ENCODE measurements at places on chromosomes 13 and 19. TPM values are rescaled to one million over a fixed set of nuclear protein-coding genes. Genes with fewer than 3 reads are reported as not detected.

DNA sequence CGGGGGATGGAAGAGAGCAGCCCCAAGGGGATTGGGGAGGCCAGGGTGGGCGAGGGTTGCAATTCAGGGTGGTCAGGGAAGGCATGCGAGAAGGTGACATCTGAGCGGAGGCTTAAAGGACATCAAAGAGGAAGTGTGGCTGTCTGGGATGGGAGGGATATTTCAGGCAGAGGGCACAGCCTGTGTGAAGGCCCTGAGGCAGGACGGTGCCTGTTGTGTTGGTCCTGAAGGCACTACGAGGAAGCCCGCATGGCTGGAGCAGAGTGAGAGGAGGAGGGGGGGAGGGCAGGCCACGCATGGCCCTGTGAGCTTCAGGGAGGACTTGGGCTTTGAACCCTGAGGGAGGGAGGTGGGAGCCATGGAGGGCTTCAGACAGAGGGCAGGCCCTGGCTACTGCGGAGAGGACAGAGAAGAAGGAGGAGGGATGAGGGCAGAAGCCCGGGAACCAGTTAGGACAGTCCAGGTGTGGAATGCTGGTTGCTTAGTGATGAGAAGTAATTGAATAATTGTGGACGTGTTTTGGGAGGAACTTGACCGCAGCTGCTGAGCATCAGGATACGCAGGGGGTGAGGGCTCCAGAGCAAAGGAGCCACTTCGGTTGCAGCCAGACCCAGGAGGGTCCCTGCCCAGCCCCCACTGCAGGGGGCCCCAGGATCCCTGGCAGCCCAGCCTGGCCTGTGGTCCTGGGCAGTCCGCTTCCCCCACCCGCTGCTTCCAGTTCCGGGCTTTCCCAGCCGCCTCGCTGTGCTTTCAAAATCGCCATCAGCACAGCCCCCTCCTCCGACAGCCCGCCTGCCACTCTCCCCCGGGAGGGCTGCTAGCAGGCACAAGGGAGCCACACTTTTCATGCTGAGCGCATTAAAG is 6.2 kb downstream of the TLE6 start:
- ATAC-seq, result peak; percentile 65

DNA sequence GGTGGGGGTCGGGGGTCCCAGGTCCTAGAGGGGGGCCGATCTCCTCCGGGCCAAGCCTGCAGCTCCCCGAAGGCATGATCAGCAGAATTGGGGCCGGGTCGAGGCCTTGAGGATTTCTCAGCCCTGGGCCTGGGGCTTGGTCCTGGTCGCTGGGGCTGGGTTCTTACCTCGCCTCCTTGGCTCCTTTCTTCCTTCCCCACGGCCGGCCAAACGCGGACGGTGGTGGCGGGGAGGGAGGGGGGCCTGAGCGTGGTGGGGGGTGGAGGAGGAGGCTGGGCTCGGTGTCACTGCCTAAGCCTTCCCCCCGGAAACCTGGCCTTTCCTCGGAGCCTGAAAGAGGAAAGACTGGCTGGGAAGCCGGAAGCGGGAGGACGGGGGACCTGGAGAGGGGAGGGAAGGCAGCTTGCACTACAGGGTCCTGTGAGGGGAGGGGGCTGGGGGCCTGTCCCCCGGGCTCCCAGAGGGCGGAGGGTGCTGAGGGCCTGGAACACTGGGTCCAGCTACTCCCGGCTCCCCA is at the start of gene ZNF579:
ZNF579 (minus strand) TSS at position 221 of the 517 bp plus-strand sequence. CDS start 1,209 bp downstream, outside the sequence.
- peak; percentile 84 for ATAC-seq

Gene GIPR
- not detected for total RNA-seq

GRCh38 chr13:74158028-74158427 is 23.8 kb upstream of the KLF12 start:
- ATAC-seq, result no peak

DNA sequence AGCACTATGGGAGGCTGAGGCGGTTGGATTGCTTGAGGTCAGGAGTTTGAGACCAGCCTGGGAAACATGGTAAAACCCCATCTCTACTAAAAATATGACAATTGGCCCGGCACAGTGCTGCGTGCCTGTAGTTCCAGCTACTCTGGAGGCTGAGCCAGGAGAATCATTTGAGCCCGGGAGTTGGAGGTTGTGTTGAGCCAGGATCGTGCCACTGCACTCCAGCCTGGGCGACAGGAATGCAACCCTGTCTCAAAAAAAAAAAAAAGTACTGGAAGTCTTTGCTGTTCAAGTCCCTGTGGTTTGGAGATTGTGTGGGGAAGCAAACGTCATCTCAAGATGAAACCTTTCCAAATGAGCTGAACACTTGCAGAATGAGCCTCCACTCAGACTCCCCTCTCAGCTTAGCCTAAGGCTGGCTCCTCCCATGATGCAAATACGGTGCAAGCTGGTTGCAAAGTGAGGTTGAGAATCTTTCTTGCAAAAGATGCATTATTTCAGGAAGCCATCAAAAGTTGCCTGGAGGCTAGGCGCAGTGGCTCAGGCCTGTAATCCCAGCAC is 46.2 kb downstream of the MYO9B start:
- no peak for ATAC-seq

DNA sequence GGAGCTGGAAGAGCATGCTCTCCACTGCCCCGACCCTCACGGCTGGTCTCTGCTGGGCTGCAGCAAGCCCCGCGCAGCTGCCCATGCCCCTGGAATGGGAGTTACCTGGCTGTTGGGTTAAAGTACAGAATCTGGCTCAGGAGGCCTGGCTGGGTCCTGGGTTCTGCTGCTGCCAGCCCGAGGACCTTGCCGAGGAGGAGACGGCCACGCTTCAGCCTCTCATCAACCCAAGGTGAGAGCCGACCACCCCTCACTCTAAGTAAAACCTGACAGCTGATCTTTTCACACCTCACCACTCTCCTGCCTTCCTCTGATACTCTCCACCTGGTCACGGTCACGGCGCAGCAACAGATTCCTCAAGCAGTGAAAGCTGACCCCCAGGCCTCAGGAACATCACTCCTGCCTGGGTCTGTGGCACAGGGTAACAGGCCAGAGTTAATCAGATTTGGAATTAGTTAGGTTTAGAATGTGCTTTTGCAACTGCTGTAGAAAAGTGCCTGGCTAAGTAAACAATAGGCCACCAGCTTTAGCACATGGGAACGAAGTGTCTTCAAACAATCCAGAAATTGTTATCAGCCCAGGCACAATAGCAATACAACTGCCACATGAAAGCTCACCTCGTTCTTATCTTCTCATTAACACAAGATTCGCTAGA is 20.5 kb downstream of the RAB20 start:
- no peak for ATAC-seq

DNA sequence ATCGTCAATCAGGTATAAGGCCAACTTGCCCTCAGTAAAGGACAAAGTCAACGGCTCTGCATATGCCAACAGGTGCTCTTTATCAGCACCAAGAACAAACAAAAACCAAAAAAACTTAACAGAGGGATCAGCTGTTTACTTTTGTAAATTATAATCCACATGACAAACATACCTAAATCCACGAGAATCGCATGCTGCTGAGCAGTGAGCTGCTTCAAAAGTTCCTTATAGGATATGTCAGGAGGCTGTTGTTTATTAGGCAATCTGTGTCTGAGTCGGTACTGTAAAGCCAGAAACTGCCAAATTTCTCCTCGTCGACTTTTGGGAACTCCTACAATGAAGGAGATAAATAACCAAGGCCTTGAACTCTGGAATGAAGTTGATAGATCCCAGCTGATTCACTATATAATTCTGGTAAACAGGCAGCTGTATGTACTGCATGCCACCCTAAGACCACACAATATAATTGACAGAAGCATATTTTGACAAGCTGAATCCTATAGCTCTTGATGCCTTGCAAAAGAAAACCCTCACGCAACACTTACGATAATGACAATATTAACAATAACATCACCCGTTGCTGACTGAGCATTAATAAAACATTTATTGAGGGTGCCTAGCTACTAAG is 179.8 kb downstream of the TBC1D4 start:
- no peak for ATAC-seq

DNA sequence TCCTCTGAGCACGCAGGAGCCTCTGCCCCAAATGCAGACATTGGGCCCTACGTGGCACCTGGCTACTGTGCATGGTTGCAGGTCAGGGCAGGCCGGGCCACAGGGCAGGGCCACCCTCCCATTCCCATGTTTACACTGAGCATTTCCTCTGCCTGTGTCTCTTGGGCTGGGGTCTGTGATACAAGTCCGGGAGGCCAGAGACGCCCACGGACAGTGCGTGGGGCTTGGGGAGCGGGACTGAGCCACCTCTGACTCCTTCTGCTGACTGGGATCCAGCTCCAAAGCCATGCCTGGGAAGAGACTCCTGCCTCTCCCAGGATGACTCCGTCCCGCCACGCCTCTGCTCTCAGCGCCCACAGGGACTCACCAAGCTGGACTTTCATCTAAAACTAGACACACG is 18.8 kb downstream of the GAS6 start:
- ATAC-seq, result no peak

GRCh38 chr13:86909318-86909717 is 761.9 kb upstream of the SLITRK5 start:
- ATAC-seq, result no peak

Gene LGALS4
- 0.27 TPM for total RNA-seq

GRCh38 chr19:17751103-17751911 is at the start of gene FCHO1:
Gene FCHO1, plus strand, starts transcription at chr19:17751477. Its CDS starts 3,688 bp downstream, at chr19:17755165.
- ATAC-seq, result no peak

DNA sequence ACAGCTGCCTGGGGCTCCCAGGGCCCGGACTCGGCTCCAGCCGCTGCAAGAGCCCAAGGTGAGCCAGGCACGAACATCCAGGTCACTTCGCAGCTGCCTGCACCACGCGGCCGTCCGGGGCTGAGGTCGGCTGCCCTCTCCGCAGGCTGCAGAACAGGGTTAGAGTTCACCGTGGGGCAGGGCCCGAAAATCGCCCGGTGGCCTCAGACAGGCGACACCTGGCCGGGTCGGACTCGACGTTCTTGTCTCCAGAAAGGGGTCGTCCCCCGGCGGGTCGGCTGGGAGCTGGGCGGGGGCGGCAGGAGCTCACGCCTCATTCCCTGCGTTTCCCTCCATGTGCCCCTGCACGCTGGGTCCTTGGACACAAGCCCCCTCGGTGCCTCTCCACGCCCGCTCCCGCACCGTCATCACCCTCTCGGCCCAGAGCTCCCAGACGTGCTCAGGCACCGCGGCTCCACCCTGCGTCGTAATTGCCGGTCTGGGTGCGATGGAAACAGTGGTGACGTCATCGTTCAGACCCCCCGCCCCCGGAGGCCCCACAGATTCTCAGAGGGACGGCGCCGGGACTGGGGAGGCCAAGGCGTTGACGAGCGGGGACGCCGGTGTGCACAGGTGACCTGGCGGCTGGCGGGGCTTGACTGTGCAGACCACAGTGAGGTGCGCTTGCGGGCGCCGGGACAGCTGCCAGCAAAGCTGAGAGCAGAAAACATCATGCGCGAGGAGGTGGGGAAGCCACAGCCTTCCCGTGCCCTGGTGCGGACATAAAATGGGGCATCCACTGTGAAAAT is 4.0 kb upstream of the GRIN3B start:
- ATAC-seq, result peak; percentile 20

- ATAC-seq, result no peak
Observed at GRCh38 chr13:92530364-92530763, 696.2 kb upstream of the GPC6 start.

DNA sequence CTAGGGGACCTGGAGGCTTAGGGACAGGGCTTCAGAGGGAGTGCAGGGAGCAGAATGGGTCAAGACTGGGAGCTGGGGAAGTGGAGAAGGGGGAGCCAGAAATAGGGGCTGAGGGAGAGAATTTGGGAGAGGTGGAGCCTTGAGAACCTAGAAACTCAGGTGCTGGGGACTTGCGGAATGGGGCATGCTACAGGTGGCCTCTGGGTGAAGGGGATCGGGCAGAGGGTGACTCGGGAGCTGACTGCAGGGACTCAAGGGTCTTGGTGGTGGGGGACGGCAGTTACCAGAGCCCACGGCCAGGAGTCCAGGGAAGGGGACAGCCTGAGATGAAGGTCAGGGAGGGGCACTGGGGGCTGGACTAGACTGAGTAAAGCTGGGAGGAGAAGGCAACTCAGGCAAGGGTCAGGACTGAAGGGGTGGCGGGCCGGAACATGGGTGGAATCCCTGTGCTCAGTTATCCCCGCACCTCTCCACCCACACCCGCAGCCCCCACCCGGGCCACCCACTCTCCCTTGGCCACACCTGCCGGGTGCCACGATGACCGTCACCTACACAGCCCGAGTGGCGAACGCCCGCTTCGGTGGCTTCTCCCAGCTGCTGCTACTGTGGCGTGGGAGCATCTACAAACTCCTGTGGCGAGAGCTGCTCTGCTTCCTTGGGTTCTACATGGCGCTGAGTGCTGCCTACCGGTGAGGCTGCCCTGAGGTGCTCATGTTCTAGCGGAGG is 628 bp downstream of the BEST2 start:
- no peak for ATAC-seq

Gene HSPB6
- 104 TPM for total RNA-seq

Gene RGL3
- 0.81 TPM for total RNA-seq

Gene C5AR1
- 19.7 TPM for total RNA-seq

DNA sequence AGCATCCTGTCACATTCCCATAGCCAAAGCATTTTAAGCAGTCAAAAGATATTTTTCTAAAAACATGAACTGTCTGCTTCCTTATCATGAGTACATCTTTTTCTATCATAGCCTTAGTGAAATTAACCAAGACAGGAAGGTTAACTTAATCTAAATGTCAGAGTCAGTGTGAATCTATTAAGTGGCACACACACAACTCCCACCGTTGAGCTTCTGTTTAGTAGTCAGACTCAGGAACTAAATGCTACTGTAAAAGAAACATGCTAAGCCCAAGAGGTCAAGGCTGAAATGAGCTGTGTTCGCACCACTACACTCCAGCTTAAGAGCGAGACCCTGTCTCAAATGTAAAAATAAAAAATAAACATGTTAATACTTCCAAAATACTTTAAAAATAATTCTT is 7.7 kb upstream of the POU4F1 start:
- ATAC-seq, result no peak

Gene MAP2K2
- total RNA-seq, result 112 TPM

- ATAC-seq, result peak; percentile 92
Observed at GRCh38 chr19:53196777-53197396, 3.7 kb upstream of the ZNF665 start.

DNA sequence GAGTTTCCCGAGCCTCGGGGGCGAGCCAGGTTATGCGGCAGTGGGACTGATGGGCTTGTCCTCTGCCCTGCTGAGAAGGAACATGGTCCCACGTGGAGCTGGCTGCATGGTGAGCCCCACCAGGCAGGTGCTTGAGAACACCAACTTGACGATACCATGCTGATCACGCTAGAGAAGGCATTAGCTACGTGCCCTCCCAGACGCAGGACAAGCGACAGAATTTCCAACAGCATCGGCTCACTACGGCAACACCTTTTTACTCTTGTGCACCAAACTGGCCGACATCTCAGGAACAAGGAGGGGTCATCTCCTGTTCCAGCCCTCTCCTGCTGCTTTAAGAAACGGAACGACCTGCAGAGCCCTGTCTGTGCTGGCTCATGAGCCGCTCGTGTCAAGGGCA is 8.3 kb downstream of the ZFR2 start:
- ATAC-seq, result no peak

- peak; percentile 18 for ATAC-seq
Observed at GRCh38 chr13:20525144-20525600, 485 bp downstream of the CRYL1 start.

DNA sequence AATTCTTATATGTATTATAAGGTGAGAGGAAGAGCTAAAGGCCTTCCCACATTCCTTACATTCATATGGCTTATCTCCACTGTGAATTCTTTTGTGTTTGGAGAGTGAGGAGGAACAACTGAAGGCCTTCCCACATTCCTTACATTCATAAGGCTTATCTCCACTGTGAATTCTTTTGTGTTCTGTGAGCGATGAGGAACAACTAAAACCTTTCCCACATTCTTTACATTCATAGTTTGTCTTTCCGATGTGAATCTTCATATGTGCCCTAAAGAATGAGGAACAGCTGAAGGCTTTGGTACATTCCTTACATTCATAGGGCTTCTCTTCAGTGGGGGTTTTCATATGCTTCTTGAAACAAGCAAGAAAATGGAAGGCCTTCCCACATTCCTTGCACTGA is 13.3 kb downstream of the ZNF699 start:
- ATAC-seq, result no peak

GRCh38 chr19:18220632-18221275 is 5.5 kb downstream of the PDE4C start:
- no peak for ATAC-seq
